Nephron progenitor cell (in vitro differentiated cells): ENCODE measurements at places on chromosomes 1 and 21.

DNA sequence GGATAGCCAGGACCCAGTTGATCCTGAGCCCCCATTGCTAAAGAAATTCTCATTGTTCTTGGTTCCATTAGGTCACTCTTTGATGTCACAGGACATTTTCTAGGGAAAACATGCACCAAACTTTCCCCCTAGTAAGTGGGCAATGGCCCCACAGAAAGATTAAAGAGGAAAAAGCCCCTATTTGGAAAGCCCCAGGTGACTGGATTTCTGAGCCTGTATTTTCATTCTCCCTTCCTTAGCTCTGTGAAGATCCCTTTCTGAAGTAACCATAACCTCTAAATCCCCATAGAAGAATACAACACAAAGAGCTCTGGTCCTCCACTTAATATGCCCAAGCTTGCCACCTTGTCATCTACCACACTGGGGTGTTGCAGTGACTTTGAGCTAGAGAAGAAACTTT, 232.3 kb upstream of the FGGY start:
- no peak for DNase-seq
- peaks cover 39% of the 10 kb centered on the region for H3K4me1 ChIP-seq
- H3K36me3 ChIP-seq = no peaks in the 10 kb centered on the region
- no peak overlapping the region for H3K4me3 ChIP-seq
- no peak overlapping the region for H3K27ac ChIP-seq
- H3K27me3 ChIP-seq = peaks cover 3% of the 10 kb centered on the region

DNA sequence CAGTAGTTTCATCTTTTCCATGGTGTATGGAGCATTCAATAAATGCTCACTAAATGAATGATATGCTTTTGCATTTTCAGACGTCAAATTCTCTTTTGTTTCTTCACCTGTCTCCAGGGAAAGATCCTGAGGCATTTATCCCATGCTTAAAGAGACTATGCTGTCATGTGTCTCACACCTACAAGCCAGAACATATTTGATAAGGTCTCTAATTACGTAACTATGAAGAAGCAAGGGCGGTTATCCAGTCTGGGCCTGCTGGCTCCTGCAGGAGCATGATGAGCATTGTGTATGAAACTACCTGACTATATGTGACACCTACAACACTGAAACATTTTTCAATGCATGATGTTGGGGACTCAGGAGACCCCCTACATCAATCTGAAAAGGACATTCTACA, 51.8 kb downstream of the FBXO42 start:
- no peak overlapping the region for H3K27ac ChIP-seq
- H3K36me3 ChIP-seq = peaks cover 70% of the 10 kb centered on the region
- no peaks in the 10 kb centered on the region for H3K27me3 ChIP-seq

GRCh38 chr1:26706315-26706714, 10.5 kb downstream of the ARID1A start:
- peaks cover 43% of the 10 kb centered on the region for H3K36me3 ChIP-seq
- H3K27me3 ChIP-seq = no peaks in the 10 kb centered on the region
- no peak for DNase-seq
- peaks cover 38% of the 10 kb centered on the region for H3K4me1 ChIP-seq

GRCh38 chr1:61981870-61982660, 212.6 kb upstream of the L1TD1 start:
- H3K4me1 ChIP-seq = peaks cover 19% of the 10 kb centered on the region
- H3K27ac ChIP-seq = no peak overlapping the region
- H3K36me3 ChIP-seq = no peaks in the 10 kb centered on the region
- no peak for DNase-seq
- no peak overlapping the region for H3K4me3 ChIP-seq

- DNase-seq = no peak
- peaks cover 14% of the 10 kb centered on the region for H3K27me3 ChIP-seq
- H3K4me3 ChIP-seq = no peak overlapping the region
- peaks cover 6% of the 10 kb centered on the region for H3K36me3 ChIP-seq
These were observed 125.1 kb downstream of the ETS2 start for GRCh38 chr21:38930853-38931252.

DNA sequence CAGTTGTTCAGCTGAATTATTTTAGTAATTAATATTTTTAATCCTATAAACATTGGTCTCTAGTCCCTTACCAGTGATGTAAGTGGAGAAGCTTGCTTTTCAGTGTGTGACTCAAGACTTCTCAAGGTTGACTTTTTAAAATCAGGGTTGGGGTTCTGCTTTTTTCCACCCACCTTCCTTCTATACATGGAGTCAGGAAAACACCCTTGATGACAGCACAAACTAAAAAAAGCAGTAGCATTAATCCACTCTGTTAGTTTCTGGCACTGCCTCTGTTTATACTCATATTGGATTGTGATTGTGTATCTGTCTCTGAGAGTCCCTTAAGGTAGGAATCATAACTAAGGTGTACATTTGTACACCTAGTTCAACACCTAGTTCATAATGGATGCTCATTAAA, 8.3 kb upstream of the PLEKHO1 start:
- no peak overlapping the region for H3K4me3 ChIP-seq
- peaks cover 2% of the 10 kb centered on the region for H3K27me3 ChIP-seq
- DNase-seq = no peak
- H3K27ac ChIP-seq = no peak overlapping the region
